ENCODE measurements at places on chromosomes 3 and 15. TPM values are rescaled to one million over a fixed set of nuclear protein-coding genes. Genes with fewer than 3 reads are reported as not detected.

GRCh38 chr3:157087373-157087772, 72.6 kb downstream of the CCNL1 start:
- DNase-seq, result no peak

GRCh38 chr15:28903555-28903954, 17.8 kb downstream of the APBA2 start:
- no peak for DNase-seq

GRCh38 chr3:57170946-57171345, 5.8 kb upstream of the IL17RD start:
- DNase-seq, result no peak

DNA sequence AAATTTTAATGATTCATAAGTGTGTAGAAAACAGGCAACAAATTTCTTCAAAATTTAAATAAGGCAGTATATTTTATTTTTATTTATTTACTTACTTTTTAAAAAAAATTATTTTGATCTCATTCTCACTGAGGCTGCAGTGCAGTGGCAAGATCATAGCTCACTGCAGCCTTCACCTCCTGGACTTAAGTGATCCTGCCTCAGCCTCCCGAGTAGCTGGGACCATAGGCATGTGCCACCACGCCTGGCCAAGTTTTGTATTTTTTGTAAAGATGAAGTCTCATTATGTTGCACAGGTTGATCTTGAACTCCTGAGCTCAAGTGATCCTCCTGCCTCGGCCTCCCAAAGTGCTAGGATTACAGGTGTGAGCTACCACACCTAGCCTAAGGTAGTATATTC, 61.2 kb upstream of the XRN1 start:
- DNase-seq, result no peak

- DNase-seq, result no peak
These were observed 125.4 kb downstream of the FAM43A start for GRCh38 chr3:194811118-194811517.

DNA sequence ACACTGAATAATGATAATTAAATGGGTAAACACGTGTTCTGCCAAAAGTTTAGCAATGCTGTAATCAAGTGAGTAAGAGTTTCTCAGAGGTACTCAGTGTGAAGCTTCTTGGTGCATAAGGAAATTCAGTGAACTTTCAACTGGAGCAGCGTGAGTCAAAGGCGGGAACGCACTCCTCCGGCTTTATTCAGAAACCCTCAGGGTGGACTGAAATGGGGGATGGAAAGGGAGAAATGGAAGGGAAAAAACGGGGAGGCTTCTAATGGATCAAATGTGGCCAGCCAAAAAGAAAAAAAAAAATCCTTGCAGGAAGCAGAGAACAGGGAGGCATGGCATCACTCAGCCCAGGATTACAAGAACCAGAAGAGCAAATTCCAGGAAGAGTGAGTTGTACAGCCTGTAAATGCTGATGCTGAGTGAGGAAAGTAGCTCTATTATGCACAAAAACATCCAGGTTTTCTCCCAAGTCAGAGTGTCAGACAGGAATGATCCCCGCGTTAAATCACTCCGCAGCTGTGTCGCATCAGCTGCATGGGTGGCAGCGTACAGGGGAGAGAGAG, 85.3 kb downstream of the ASB7 start:
- DNase-seq, result no peak

- DNase-seq, result no peak
These were observed 7.8 kb upstream of the ZNF710 start for GRCh38 chr15:89993349-89993748.

DNA sequence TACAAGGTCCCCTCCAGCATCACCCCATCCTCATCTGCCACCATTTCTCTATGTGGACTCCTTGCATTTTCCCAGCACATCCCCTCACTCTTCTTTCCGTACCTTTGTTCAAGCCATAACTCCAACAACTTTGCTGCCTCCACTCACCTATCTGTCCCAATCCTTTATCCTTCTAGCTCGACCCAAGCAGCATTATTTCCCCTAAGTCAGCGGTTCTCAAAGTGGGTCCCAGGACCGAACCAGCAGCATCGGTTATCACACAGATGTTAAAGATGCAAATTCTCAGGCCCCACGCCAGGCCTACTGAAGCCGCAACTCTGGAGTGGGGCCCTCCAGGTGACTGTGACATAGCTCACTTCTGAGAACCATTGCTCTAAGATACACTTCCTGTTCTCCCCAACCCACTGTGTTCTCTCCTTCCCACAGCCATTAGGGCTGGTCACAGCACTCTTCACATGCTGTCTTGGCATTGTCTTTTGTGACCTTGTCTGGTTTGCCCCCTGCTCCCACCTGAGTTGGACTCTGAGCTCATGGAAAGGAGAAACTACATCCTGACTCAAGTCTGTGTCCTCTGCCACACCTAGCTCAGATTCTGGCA, 56.2 kb downstream of the AAGAB start:
- DNase-seq, result no peak

GRCh38 chr15:67575039-67575502, 32.6 kb downstream of the MAP2K5 start:
- DNase-seq, result peak; percentile 14

DNA sequence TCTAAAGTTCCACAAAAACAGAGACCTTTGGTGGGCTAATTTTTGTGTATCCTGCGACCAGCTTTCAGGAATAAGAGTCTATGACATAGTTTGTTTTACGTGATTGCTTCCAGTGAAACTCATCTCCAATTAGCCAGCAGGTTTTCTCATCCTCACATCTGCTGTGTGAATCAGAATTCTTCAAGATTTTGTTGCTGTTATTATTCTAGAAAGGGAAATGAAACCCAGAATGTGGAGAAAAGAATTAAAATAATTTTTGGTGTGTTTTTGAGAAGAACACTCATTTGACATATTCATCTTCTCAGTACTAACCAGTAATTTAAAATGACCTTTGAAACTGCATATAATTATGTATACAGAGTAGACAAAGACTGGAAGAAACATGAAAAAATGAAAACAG, 175.9 kb downstream of the USP13 start:
- no peak for DNase-seq

GRCh38 chr3:172885704-172886103, 135.2 kb downstream of the ECT2 start:
- no peak for DNase-seq

GRCh38 chr3:153150991-153151390, 11.0 kb upstream of the RAP2B start:
- DNase-seq, result no peak

- DNase-seq, result no peak
These were observed 116.7 kb downstream of the ERC2 start for GRCh38 chr3:56351537-56351936.

DNA sequence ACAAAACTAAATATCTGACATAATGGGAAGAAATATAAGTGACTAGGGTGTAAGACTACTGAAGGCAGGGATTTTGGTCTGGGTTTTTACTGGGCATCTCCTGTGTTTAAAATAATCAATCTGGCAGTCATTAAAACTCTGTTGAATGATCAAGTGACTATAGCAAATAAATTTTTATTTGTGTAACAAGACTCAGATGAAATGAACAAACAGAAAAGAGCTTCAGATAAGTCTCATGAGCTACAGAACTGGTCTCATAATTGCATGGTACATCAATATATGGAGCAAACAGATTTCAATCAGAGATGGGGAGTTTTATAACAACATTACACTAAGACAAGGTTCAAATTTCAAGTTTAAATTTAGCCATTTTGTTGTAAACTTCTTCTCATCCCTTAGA, 372.5 kb downstream of the PLCL2 start:
- no peak for DNase-seq

GRCh38 chr3:81483046-81483445, 278.4 kb downstream of the GBE1 start:
- DNase-seq, result no peak

- no peak for DNase-seq
These were observed 235.3 kb downstream of the KCNMB2 start for GRCh38 chr3:178771511-178771910.

DNA sequence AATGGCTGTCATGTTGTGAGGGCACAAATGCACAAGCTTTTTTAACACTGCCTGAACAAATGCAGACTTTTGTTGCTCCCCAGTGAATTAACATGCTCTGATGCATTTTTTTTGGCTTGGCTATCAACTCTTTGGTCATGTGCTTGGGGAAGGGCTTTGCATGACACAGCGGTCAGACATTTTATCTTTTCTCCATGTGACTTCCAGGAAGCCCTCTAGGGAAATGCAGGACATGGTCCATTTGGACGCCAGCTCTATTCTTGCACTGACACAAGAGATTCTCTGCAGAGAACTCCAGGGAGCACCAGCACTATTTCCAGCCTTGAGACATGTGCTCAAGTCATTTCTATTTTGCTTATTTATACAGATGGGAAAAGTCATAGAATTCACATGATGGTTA, 46.2 kb downstream of the NEK11 start:
- no peak for DNase-seq

GRCh38 chr15:85422607-85423006, 42.2 kb downstream of the AKAP13 start:
- no peak for DNase-seq

DNA sequence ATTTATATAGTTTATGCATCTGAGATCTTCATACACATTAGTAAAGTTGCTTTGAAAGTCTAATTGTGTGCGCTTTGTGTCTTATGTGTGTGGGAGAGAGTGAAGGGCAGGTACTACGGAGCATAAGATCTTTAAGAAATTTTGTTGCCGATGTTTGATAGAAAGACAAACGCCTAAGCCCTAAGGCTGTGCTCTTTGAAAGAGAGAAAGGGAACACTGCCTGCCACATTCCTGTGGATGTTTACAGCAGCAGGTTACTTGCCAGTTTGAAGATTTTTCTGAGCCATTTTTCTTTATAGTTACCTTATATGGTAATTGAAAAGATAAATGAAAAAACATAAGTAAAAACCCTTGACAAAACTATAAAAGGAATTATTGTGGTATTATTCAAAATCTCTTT, 17.0 kb downstream of the DTWD1 start:
- DNase-seq, result no peak

DNA sequence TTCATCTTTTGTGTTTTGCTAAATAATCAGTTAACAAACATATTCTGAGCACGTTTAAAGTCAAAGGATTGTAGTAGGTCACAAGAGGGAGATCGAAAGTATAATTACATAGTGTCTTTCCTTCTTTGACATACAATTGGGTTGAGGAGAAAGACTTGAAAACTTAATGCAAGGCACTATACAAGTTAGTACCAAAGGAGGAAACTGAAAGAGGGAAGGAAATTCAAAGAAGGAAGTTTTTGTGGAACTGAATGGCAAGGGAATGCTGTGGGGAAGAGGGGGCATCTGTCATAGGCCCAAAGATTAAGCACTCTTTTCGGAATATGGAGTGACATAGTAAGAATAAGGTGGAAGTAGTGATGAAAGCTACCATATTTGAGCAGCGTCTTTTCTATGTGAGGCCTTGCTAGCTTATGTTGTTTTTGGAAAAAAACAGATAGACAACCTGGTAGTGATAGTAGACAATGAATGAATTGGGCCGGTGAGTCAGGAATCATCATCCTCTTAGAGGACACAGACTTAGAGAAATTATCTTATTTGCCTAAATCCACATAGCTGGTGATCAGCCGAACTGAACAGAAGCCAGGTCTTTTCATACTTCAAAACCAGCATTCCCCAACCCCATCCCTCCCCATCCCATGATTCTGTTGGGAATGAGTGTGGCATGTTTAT, 10.2 kb downstream of the MBNL1 start:
- no peak for DNase-seq

ABHD6 gene
- 6.3 TPM for total RNA-seq

STRC gene
- 1.1 TPM for total RNA-seq

FGF7 gene
- total RNA-seq, result 0.11 TPM

KBTBD13 gene
- 0.05 TPM for total RNA-seq

EOMES gene
- 0.76 TPM for total RNA-seq

CHRNB4 gene
- 3.7 TPM for total RNA-seq

OSBPL10 gene
- total RNA-seq, result 81.6 TPM

RLBP1 gene
- total RNA-seq, result not detected
